ENCODE measurements at places on chromosomes 11 and 22. TPM values are rescaled to one million over a fixed set of nuclear protein-coding genes. Genes with fewer than 3 reads are reported as not detected.

Gene FXYD2
- 0.59 TPM for total RNA-seq

Gene ABCC8
- total RNA-seq: 3.0 TPM

Gene OR10D3
- total RNA-seq: not detected

Gene SLC5A12
- 4.0 TPM for total RNA-seq

Gene ZFTA
- 18.5 TPM for total RNA-seq

Gene PNPLA5
- total RNA-seq: not detected

Gene OR52I1
- not detected for total RNA-seq

Gene SYT8
- total RNA-seq: not detected

Gene TEX54
- not detected for total RNA-seq

Gene PSMC3
- total RNA-seq: 177 TPM

Gene DKK3
- 5,316 TPM for total RNA-seq

Gene DUSP8
- total RNA-seq: 4.4 TPM

Gene SCUBE1
- 0.16 TPM for total RNA-seq

Gene A4GALT
- total RNA-seq: 40.8 TPM

Gene DCPS
- 14.1 TPM for total RNA-seq

Gene GAS2
- total RNA-seq: 6.5 TPM

Gene EHF
- 0.78 TPM for total RNA-seq

Gene GRK3
- 9.1 TPM for total RNA-seq

Gene HDHD5
- 39.7 TPM for total RNA-seq

Gene SYCE3
- total RNA-seq: not detected

Gene TTC38
- total RNA-seq: 41.7 TPM

Gene SCGB1D2
- total RNA-seq: not detected

Gene OVCH2
- not detected for total RNA-seq

Gene TRIM6
- 1.3 TPM for total RNA-seq

Gene LMO2
- 13.1 TPM for total RNA-seq

Gene PTPN5
- 1.4 TPM for total RNA-seq

Gene DDIAS
- total RNA-seq: 0.55 TPM

Gene MAP6
- total RNA-seq: 6.3 TPM

Gene SCT
- not detected for total RNA-seq

Gene HBD
- 2.1 TPM for total RNA-seq

Gene UCP3
- total RNA-seq: 1.1 TPM

All from right atrium auricular region (tissue), 2 donors.